SJCRH30 (cell line): ENCODE measurements at places on chromosomes 13 and 19. TPM values are rescaled to one million over a fixed set of nuclear protein-coding genes. Genes with fewer than 3 reads are reported as not detected.

- H3K36me3 ChIP-seq, result no peaks in the 10 kb centered on the region
- peaks cover 18% of the 10 kb centered on the region for H3K27me3 ChIP-seq
- H3K4me3 ChIP-seq, result no peak overlapping the region
- no peaks in the 10 kb centered on the region for H3K4me1 ChIP-seq
Observed at GRCh38 chr13:29937841-29938240, 87.4 kb upstream of the UBL3 start.

GRCh38 chr19:8988204-8988603 lies 22.0 kb downstream of the MUC16 start:
- H3K4me1 ChIP-seq, result no peaks in the 10 kb centered on the region
- H3K27ac ChIP-seq, result no peak overlapping the region
- no peaks in the 10 kb centered on the region for H3K27me3 ChIP-seq
- H3K4me3 ChIP-seq, result no peak overlapping the region
- no peaks in the 10 kb centered on the region for H3K36me3 ChIP-seq

DBP gene
- 23.9 and 24.4 TPM in 2 replicates for total RNA-seq

CFAP97D2 gene
- 0.58 and 0.71 TPM in 2 replicates for total RNA-seq

SMIM44 gene
- not detected in 2 replicates for total RNA-seq

NLRP4 gene
- not detected in 2 replicates for total RNA-seq

SPRY2 gene
- total RNA-seq, result 121 and 122 TPM in 2 replicates

DNA sequence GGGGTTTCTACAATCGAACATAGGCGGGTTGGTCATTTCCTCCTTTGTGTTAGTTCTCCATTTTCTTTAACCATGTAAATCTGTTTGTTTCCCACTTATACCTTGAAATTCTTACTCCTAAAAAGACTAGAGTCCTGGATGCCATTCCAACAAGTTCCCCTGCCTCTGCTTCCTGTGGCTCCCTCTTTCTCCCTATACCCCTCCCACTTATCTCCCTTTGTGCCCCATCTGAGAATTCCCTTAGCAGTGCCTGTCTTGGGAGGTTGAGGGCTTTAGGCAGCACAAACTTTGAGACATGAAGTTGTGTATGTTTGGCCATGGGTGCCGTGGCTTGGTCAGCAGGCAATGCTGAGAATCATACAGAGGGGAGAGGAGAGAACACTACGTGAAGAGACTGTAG lies 176.4 kb downstream of the RGCC start:
- no peak overlapping the region for H3K4me3 ChIP-seq
- H3K4me1 ChIP-seq, result no peaks in the 10 kb centered on the region
- no peak overlapping the region for H3K27ac ChIP-seq
- H3K36me3 ChIP-seq, result no peaks in the 10 kb centered on the region
- no peaks in the 10 kb centered on the region for H3K27me3 ChIP-seq

GRCh38 chr13:31204592-31204991 lies 4.8 kb downstream of the B3GLCT start:
- H3K27me3 ChIP-seq, result no peaks in the 10 kb centered on the region; the same call in 1 of the 2 replicates
- H3K36me3 ChIP-seq, result no peaks in the 10 kb centered on the region
- peaks cover 21% of the 10 kb centered on the region for H3K4me1 ChIP-seq
- peak; percentile 23 for DNase-seq
- H3K4me3 ChIP-seq, result no peak overlapping the region
- H3K27ac ChIP-seq, result no peak overlapping the region

DNA sequence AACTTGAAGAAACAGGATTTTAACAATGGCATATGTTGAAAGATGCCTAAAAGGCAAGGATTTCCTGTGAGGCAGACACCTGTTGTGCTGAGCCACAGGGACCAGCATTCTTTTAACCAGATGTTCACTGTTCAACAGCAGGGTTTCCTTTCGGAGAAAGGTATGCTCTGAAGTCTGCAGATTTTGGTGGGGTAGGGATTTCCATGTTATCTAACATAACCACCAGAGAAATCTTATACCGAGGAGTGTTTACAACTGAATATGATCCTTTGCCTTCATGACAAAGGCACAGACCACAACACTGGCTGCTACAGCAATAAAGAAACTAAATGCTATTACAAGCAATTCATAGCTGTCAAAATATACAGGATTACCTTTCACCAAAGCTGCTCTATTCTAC lies 48.1 kb downstream of the MPHOSPH8 start:
- H3K36me3 ChIP-seq, result peaks cover 16% of the 10 kb centered on the region; the same call in 1 of the 2 replicates
- H3K4me3 ChIP-seq, result no peak overlapping the region
- H3K27me3 ChIP-seq, result no peaks in the 10 kb centered on the region
- DNase-seq, result peak; percentile 56
- peaks cover 18% of the 10 kb centered on the region for H3K4me1 ChIP-seq
- no peak overlapping the region for H3K27ac ChIP-seq

DNA sequence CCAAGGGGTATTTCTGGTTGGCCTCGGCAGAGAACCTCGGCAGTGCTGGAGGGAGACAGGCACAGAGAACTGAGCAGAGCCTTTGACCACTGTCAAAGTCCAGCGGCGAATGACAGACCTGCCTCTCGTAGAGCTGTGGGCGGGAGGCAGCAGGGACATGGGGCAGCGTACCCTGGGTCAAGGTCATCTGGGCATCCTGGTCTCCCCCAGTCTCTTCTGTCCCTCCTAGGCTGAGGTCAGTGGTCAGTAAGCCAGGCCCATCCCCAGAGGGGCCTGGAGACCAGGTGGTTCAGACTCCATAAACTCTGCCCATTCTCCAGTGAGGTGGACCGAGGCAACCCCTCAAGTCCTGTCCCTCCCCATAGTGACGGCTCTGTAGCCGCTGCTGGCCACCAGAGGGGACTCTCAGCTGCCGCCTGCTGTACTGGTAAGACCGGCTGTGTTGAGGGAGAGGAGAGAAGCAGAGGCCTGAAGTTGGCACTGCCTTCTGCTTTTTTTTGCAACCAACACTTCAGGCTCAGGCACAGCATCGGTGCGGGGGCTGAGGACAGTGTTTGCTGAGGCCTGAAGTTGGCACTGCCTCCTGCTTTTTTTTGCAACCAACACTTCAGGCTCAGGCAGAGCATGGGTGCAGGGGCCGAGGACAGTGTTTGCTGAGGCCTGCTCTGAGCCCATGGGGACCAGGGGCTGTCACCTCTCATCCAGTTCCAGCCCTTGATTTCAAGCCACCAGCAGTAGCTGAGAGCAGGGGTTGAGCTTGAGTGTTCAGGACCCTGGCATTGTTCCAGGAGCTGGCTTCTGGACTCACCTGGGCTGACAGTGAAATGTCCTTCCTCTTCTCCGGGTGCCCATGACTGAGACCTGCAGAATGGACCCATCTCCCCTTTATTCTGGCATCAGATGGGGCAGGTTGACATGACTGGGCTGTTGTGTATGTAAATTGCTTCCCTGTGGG lies at the start of gene PGLYRP2:
TSS of gene PGLYRP2 (minus strand) at position 111 of the 955 bp plus-strand sequence. CDS start 130 bp downstream, outside the sequence.
- no peaks in the 10 kb centered on the region for H3K4me1 ChIP-seq
- H3K4me3 ChIP-seq, result no peak within 1 kb of the TSS
- DNase-seq, result no peak
- no peak within 1 kb of the TSS for H3K27ac ChIP-seq
- peaks cover 5% of the 10 kb centered on the region; the same call in 1 of the 2 replicates for H3K27me3 ChIP-seq
- no peaks in the 10 kb centered on the region for H3K36me3 ChIP-seq

- no peaks in the 10 kb centered on the region for H3K27me3 ChIP-seq
- H3K4me1 ChIP-seq, result no peaks in the 10 kb centered on the region
- no peak for DNase-seq
- no peaks in the 10 kb centered on the region for H3K36me3 ChIP-seq
Observed at GRCh38 chr13:26697069-26697955, 63.3 kb downstream of the GPR12 start.

ZNF813 gene
- 7.3 and 9.2 TPM in 2 replicates for total RNA-seq

- H3K4me1 ChIP-seq, result peaks cover 9% of the 10 kb centered on the region; the same call in 1 of the 2 replicates
- no peak overlapping the region for H3K27ac ChIP-seq
Observed at GRCh38 chr13:94079876-94080275, 399.6 kb downstream of the DCT start.

GRCh38 chr19:40400559-40400958 lies 10.6 kb upstream of the HIPK4 start:
- DNase-seq, result no peak
- H3K27ac ChIP-seq, result no peak overlapping the region
- H3K27me3 ChIP-seq, result no peaks in the 10 kb centered on the region
- no peaks in the 10 kb centered on the region for H3K36me3 ChIP-seq
- H3K4me3 ChIP-seq, result no peak overlapping the region
- H3K4me1 ChIP-seq, result no peaks in the 10 kb centered on the region

DNA sequence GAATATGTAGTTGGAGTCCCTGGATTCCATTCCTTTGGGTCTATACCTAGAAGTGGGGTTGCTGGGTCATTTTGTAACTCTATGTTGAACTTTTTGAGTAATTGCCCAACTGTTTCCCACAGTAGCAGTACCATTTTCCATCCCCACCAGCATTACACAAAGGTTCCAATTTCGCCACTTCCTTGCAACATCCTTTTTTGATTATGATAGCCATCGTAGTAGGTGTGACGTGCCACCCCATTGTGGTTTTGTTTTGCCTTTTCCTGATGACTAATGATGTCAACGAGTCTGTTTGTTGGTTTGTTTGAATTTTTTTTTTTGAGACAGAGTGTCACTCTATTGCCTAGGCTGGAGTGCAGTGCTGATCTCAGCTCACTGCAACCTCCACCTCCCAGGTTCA lies 3.3 kb upstream of the PEX11G start:
- H3K27ac ChIP-seq, result no peak overlapping the region
- DNase-seq, result no peak

- no peak for DNase-seq
- H3K27me3 ChIP-seq, result 0 out of 2 replicates have a peak, but pooled peaks cover 4% of the 10 kb centered on the region
- no peaks in the 10 kb centered on the region for H3K36me3 ChIP-seq
- H3K27ac ChIP-seq, result no peak overlapping the region
- H3K4me1 ChIP-seq, result no peaks in the 10 kb centered on the region
Observed at GRCh38 chr19:33613620-33614000, 8.1 kb upstream of the CHST8 start.

- H3K27ac ChIP-seq, result no peak overlapping the region
- H3K4me1 ChIP-seq, result peaks cover 16% of the 10 kb centered on the region
- no peaks in the 10 kb centered on the region for H3K27me3 ChIP-seq
- no peaks in the 10 kb centered on the region for H3K36me3 ChIP-seq
- no peak overlapping the region for H3K4me3 ChIP-seq
- DNase-seq, result no peak
Observed at GRCh38 chr13:33865945-33866344, 48.0 kb downstream of the RFC3 start.

- no peak for DNase-seq
- H3K27me3 ChIP-seq, result no peaks in the 10 kb centered on the region
- no peak overlapping the region for H3K27ac ChIP-seq
Observed at GRCh38 chr19:29836409-29836825, 24.6 kb downstream of the CCNE1 start.

GRCh38 chr19:55882626-55883025 lies 46.3 kb downstream of the NLRP4 start:
- no peaks in the 10 kb centered on the region for H3K27me3 ChIP-seq
- no peaks in the 10 kb centered on the region for H3K36me3 ChIP-seq
- no peak for DNase-seq
- no peak overlapping the region for H3K27ac ChIP-seq

- no peak overlapping the region for H3K4me3 ChIP-seq
- no peaks in the 10 kb centered on the region for H3K27me3 ChIP-seq
- no peaks in the 10 kb centered on the region; the same call in 1 of the 2 replicates for H3K4me1 ChIP-seq
- no peaks in the 10 kb centered on the region; the same call in 1 of the 2 replicates for H3K36me3 ChIP-seq
- H3K27ac ChIP-seq, result no peak overlapping the region
Observed at GRCh38 chr13:36363366-36363863, 17.2 kb upstream of the SPART start.

SSC5D gene
- total RNA-seq, result 3.1 and 3.8 TPM in 2 replicates

- peak overlapping the region; percentile 65 for H3K4me3 ChIP-seq
- no peaks in the 10 kb centered on the region for H3K4me1 ChIP-seq
- no peaks in the 10 kb centered on the region for H3K36me3 ChIP-seq
Observed at GRCh38 chr19:7534531-7535046, 928 bp upstream of the PNPLA6 start.

DNA sequence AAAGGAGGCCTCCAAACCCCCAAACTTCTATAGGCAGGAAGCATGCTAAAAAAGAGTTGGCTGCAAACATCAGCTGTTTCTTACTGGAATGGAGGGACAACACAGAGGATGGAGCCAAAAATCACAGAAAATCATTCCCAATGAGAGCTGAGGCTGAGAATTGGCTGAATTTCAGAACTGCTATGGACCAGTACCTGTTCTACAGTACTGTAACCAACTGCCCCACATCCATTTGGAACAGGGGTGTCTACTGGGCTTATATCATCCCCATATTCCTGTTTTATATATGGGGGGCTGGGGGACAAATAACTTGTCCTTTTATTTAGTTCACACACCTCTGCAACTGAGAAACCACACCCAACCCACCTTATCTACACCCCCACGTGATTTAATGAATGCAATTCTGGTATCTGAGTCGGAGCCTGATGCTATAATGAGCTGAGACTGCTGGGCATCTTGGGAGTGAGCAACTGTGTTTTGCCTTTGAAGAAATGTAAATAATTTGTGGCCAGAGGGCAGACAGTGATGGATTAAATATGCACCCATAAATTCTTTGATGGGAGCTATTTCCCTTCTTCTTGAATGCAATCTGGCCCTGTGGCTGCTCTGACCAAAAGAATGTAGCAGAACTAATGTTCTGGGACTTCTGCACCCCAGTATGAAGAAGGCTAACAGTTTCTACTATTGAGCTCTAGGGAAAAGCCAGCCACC lies 82.6 kb downstream of the TBC1D4 start:
- H3K4me3 ChIP-seq, result no peak overlapping the region
- peaks cover 31% of the 10 kb centered on the region for H3K4me1 ChIP-seq
- peak; percentile 52 for DNase-seq
- H3K36me3 ChIP-seq, result no peaks in the 10 kb centered on the region
- H3K27me3 ChIP-seq, result no peaks in the 10 kb centered on the region
- peak overlapping the region; percentile 62 for H3K27ac ChIP-seq

DNA sequence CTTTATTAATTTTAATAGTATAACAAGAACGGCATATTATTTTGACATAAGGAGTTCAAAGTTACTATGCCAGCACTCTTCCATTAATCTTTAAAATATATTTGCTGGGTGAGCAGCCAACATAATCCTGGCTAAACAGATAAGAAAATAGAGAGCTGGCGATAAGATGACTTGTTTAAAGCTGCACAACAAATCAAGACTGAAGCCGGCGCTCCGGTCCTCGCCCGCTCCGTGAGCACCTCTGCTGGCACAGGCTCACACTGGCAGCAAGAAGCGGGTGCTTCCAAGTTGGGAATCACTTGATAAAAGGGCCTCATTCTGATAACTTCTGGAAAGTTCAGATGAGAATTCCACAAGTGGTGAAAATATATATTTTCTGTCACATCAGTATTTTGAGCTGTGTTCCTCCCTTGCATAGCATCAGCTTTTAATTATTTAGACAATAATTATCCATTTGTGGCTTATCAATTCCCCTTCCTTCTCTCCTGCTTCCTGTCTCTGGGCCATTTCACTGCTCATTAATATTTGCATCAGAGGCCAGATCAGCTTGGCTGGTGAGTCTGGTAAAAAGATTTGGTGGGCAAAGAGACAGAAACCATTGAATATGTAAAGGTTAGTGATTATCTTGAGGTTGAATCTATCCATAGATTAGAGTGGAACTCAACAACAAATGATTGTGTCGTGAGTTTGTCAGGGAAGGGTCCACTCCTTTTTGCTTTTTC lies 205.3 kb downstream of the MZT1 start:
- H3K4me3 ChIP-seq, result no peak overlapping the region
- no peaks in the 10 kb centered on the region for H3K36me3 ChIP-seq
- H3K27ac ChIP-seq, result no peak overlapping the region

GRCh38 chr13:74528734-74529513 lies 394.7 kb upstream of the KLF12 start:
- DNase-seq, result peak; percentile 10
- H3K36me3 ChIP-seq, result no peaks in the 10 kb centered on the region
- H3K27ac ChIP-seq, result no peak overlapping the region
- no peak overlapping the region for H3K4me3 ChIP-seq
- H3K27me3 ChIP-seq, result no peaks in the 10 kb centered on the region

VAV1 gene
- total RNA-seq, result not detected in 2 replicates

GRCh38 chr19:46574533-46574932 lies 26.6 kb upstream of the CALM3 start:
- H3K4me3 ChIP-seq, result no peak overlapping the region
- H3K36me3 ChIP-seq, result no peaks in the 10 kb centered on the region
- H3K27me3 ChIP-seq, result no peaks in the 10 kb centered on the region
- no peak overlapping the region for H3K27ac ChIP-seq

TMIGD2 gene
- total RNA-seq, result 0.30 and 1.5 TPM in 2 replicates
